T-helper 2 cell treated with Interferon-gamma antibody and Interleukin-4, amounts not matched to agents 5 μg/mL and 100 μg/mL, for 36 hours (primary cell): ENCODE measurements at places on chromosomes 7 and 10.
A peak's percentile ranks its signal among the peaks of the same experiment; 100 is the strongest.

- no peak for DNase-seq
Observed at GRCh38 chr7:148916186-148916585, 32.1 kb upstream of the EZH2 start.

GRCh38 chr7:132292803-132293202 is 283.5 kb downstream of the PLXNA4 start:
- no peak for DNase-seq

GRCh38 chr7:50202052-50202555 is 102.4 kb upstream of the IKZF1 start:
- no peak for DNase-seq

DNA sequence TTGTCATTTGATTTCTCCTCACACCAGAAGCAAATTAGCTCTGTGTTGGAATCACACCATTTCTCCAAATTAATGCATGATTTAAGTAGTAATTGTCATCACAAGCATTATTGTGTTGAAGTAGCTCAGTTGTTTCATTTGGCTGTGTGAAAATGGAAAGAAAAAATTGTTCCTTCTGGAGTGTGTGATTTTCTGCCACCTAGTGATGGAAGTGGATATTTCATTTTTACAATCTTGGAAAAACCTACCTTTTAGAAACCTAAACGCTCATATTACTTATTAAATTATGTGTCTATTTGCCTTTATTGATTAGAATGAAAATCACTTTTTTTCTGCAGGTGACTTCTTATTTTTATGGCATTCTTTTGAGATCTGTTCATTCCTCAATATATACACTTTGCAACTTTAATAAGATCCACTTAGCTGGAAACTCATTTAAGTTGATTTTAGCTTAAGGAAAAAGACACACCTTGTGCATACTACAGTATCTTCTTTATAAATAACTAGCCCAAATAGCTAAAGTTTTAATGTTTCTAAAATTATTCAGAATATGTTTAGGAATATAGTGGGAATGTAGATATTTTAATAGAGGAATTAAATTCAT is 50.0 kb downstream of the SRI start:
- DNase-seq, result no peak

DNA sequence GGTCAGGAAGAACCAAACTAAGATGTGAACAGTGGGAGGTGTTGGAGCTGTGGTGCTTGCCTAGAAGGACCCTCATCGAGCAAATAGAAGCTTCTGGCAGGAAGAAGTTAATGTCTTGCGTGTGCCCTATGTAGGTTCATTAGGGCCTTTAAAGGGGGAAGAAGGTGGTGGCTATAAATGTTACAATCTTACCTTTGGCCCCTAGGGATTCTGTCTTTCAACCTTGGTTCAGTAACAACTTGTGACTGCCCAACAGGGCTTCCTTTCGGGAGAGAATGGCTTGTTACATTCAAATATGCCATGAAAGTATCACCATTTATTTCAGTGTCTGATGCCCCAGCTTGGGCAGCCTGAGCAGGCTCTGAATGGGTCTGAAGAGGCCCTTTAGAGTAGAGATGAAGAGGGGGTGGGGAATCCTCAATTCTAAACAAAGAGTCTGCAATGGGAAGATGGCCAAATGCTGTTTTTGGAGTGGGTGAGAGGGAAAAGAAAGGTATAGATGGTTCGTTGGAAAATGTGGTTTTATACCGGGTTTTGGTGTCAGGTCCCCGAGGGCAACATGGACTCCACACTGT is 108.0 kb downstream of the TCF7L2 start:
- DNase-seq, result no peak

DNA sequence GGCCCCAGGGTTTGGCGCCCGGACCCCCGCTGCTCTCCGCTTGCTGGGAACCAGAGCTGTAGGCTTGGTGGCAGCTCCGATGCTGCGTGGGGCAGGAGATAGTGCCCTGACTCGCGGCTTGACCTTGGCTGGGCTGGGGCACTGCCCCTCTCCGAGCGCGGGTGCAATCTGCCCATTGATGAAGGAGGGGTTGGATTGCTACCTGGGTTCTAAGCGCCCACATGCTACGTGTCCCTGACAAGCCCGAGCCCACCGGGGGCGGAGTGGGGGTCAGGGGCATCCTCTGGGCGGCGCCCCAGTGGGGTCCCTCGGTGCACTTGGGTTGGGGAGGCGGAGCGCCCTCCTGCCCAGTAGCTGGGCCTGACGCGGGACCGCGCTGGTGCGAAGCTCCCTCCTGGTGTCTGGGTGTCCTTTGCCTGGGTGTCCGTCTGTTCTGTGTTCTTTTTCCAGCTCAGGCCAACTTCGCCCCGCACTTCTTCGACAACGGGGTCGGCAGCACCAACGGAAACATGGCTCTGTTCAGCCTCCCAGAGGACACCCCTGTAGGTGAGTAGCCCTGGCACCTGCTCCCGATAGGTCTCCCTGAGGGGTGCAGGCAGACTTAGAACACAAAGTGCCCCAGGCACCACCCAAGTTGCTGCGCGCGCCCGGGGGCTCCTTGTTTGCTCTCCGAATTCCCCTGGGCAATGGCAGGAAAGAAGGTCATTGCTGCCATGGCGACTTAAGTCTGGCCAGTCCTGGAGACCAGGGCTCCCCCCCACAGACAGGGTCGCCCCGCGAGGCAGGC is 900 bp downstream of the CDHR1 start:
- no peak for DNase-seq

DNA sequence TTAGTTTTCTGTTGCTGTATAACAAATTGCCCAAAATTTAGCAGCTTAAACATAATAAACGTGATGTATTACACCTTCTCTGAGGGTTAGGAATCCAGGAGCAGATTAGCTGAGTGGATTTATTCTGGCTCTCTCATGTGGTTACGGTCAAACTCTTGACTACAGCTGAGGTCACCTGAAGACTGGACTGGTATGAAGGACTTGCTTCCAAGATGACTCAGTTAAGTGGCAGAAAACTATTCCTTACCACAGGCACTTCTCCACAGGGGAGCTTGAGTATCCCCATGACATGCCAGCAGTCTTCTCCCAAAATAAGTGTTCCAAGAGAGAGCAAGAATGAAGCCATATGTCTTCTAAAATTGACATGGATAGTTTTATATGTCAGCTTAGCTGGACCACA is 957.2 kb upstream of the GHITM start:
- no peak for DNase-seq

DNA sequence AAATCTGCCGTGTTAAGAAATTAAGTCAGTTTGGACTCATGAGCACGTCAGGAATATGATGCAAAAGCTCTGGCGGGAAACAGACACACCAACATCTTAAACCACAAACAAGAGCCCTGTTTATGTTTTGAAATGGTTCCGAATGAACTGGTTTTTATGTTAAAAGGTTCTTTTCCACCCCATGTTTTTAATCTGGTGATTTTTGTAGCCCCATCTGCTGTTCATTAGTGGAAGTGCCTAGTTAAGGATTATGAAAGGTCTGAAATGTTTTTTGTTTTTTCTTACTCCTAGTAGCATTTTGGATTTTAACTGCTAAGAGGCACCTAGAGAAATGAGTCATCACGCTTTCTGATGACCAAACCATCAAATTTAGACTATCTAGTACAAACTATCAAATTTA is 404.1 kb upstream of the MKI67 start:
- no peak for DNase-seq

DNA sequence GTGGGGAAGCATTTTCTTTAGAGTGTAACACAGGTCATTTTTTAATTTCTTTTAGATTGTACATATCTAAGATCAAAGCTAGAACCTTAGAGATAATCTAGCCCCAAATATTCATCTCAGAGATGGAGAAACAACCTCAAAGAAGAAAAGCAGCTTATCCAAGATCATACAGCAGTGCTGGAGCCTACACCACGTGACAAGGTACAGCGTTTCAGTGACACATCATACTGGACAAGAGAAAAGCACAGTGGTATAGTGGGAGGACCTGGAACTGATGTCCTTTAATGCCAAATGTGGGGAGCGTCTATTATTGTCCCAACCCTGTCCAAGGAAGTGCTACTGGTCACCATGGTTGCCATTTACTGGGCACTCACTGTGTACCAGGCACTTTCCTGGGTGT is 445.8 kb downstream of the RPS24 start:
- no peak for DNase-seq

- DNase-seq, result no peak
Observed at GRCh38 chr7:1698951-1699350, 28.9 kb downstream of the ELFN1 start.

DNA sequence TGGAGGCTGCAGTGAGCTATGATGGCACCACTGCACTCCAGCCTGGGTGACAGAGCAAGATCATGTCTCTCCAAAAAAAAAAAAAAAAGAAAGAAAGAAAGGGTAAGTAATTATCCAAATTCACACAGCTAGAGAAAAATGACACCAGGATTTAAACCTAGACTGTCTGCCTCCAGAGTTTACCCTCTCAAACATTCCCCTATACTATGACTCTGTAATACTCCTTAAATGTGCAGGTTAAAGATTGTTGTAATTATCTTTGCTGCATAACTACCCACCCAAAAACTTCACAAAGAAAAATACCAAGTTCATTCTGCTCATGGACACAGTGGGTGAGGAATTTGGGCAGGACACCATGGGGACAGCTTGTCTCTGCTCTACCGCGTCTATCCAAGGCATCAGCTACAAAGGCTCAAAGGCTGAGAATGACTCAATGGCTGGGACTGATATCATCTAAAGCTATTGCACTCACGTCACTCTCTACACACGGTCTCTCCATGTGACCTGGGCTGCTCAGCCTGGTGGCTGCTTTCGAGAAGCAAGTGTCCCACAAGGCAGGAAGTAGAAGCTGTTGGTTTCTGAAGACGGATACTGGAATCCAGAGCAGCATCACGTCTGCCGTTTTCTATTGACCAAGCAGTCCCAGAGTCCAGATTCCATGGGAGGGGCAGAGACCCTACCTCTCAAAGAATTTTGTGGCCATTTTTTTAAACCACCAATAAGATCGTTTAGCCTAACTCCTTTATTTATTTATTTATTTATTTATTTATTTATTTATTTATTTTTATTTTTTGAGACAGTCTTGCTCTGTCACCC is 185.7 kb upstream of the AUTS2 start:
- peak; percentile 10 for DNase-seq

GRCh38 chr7:131764143-131764775 is 207.8 kb upstream of the PODXL start:
- no peak for DNase-seq

DNA sequence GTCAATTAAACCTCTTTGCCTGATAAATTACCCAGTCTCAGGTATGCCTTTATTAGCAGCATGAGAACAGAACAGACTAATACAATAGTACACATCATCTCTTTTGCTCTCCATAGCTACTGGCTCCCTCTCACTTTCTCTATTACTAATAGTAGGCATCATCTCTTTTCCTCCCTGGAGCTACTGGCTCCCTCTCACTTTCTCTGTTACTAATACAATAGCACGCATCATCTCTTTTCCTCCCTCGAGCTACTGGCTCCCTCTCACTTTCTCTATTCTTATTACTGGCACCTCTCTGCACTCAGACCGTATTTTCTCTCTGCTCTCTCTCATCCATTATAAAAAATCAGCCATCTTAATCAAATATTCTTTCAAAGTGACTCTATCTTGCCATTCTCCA is 37.1 kb downstream of the SLC25A13 start:
- DNase-seq, result no peak

DNA sequence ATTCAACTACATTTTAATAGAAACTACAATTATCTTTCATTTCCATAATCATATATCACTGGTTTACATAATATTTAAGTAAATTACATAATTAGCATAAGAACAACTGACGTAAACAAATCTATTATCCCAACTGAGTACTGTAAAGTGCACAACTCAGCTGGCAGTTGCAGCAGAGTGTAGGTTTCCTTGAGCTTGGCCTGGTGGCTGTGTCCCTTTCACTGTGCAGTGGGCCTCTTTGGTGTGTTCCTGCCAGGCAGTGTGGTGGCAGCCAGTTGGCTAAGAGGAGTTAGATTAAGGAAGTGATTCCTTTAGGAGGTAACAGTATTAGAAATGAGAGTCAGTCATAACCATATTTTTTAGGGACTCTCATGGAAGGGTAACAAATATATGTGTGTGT is 7.0 kb downstream of the NRG3 start:
- no peak for DNase-seq

DNA sequence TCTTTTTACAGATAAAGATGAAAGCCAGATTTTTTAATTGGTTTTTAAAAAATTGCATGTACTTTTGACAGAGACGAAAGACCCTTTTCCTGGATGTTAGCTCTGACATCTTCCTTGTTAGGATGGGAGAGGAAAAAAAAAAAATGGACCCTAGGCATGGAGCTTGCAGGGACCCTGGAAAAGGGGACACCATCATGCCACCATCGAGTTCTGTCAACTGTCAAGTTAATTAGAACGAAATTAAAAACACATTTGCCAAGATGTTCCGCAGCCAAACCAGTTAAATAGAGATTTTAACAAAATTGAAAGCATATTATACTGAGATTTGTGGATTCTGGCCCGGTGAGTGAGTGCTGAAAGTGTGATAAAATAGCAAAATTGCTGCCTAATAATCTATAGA is 202.6 kb downstream of the BUB3 start:
- no peak for DNase-seq

- no peak for DNase-seq
Observed at GRCh38 chr7:93133005-93133404, 15.2 kb downstream of the SAMD9L start.

GRCh38 chr10:35324196-35324595 is 12.1 kb upstream of the CCNY start:
- DNase-seq, result no peak

- DNase-seq, result no peak
Observed at GRCh38 chr7:101952355-101953247, 135.2 kb downstream of the CUX1 start.

DNA sequence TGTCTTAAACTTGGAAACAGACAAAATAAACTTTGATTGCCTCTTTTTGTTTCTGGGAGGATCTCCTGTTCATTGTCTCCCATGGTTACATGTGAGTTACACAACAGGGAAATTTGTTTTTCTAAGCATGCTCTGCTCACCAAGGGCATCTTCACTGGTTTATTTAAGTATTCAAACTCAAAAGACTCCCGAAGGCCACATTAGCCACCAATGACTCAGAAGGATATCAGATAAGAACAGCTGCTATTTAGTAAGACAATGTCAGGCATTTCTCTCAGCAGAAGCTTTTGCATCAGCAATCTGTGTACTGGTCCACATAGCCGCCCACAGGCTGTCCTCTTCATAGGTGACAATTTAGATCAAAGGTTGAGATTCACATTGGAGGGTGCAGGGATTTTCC is 19.3 kb downstream of the OR6B1 start:
- no peak for DNase-seq

DNA sequence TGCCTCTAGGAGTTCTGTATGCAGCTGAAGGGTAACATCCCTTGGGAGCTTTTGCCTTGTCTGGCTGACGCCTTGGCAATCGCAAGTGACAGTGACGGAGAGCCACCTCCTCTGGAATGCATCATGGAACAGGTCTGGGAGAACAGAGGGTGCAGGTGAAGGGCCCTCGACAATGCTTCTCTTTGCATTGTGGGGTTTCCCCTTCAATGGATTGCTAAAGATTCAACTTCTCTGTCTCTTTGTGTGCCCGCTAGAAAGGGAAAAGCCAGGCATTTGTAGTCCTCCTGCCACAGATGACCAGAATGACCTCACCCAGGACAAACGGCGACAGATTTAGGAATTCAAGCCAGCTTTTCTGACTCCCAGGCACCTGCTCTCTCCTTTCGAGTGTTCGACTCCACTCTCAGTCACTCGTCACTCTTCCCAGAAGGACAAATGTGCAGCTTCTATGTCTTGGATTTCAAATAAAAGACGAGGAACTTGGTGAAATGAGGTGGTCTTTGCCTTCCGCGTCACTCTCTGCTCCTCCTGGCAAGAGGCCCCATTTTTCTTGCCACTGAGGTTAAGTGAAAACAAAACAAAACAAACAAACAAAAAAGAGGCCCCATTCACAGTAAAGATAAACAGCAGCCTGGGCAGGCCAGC is 26.1 kb downstream of the IL2RA start:
- peak; percentile 3 for DNase-seq
